ENCODE measurements at places on chromosomes 4 and X.

GRCh38 chrX:84186603-84187532, 1.1 kb downstream of the RPS6KA6 start:
- no peak for DNase-seq

- no peak for DNase-seq
Measured at GRCh38 chr4:53101191-53101581, 239.1 kb downstream of the RASL11B start.

- no peak for DNase-seq
Measured at GRCh38 chr4:114082348-114082747, 102.9 kb upstream of the ARSJ start.

- no peak for DNase-seq
Measured at GRCh38 chr4:162727232-162727631, 439.5 kb downstream of the NAF1 start.

- no peak for DNase-seq
Measured at GRCh38 chrX:13652287-13652793, 601 bp upstream of the TCEANC start.

GRCh38 chrX:105167233-105167632, 53.3 kb downstream of the TEX13A start:
- DNase-seq: no peak

GRCh38 chr4:1137850-1138249, 24.5 kb upstream of the RNF212 start:
- no peak for DNase-seq

DNA sequence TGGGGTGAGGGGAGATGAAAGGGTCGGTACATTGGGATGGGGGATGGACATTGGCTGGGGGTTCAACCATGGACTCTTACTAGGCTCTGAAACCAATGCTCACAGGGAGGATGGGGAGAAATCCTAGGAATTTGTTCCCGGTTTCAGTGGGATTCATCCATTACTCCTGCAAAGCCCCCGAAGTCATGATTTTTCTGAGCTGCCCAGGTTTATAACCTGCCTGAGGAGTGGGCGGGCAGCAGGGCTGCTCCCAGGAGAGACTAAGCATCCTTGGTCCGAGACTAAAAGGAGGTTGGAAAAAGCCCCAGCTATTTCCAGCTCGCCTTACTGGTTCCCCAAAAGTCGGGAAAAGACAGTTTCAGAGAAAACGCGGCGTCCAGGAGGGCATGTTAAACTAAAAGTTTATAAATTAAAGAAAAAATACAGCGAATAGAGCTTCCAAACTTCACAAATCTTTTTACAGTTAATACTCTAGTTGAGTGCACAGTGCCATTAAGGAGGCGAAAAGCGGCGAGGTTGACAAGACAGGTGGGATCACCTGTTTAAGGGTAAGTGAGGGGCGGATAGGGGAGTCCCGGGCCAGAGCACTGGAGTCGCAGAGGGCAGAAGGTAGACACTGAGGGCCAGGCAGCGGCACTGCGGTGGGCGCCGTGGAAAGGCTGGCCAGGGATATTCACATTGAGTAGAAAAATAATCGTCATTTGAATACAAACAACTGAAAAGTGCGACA, 3.7 kb downstream of the NKX3-2 start:
- DNase-seq: peak; percentile 35
